ENCODE measurements at places on chromosomes 12 and 14.

GRCh38 chr14:29636870-29637269, 290.8 kb downstream of the PRKD1 start:
- DNase-seq: no peak

GRCh38 chr12:109092497-109093021, 713 bp downstream of the ALKBH2 start:
- no peak for DNase-seq

GRCh38 chr12:77049767-77050353, 15.5 kb downstream of the E2F7 start:
- DNase-seq: no peak

GRCh38 chr12:124938108-124938507, 23.7 kb upstream of the UBC start:
- no peak for DNase-seq

DNA sequence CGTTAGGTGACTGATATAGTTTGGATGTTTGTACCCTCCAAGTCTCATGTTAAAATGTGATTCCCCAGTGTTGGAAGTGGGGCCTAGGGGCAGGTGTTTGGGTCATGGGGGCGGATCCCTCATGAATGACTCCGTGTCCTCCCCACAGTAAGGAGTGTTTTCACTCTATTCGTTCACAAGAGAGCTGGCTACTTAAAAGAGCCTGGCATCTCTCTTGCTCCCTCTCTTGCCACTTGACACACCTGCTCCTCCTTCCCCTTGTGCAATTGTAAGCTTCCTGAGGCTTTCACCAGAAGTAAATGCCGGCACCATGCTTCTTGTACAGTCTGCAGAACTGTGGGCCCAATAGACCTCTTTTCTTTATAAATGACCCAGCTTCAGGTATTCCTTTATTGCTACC, 2.6 kb downstream of the IFI27L2 start:
- DNase-seq: no peak

DNA sequence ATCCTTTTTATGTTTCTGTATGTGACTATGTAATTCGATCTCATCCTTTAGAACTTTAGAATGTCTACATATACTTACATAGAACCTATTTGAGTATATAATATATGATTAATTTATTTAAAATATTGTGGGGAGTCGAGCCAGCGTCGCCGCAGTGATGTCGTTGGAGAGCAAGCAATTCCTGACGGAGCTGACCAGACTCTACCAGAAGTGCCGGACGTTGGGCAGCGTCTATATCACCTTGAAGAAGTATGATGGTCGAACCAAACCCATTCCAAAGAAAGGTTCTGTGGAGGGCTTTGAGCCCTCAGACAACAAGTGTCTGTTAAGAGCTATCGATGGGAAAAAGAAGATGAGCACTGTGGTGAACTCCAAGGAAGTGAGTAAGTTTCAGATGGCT, 6.4 kb upstream of the CD27 start:
- DNase-seq: no peak

GRCh38 chr12:54053003-54053750, 458 bp upstream of the HOXC4 start:
- no peak for DNase-seq

GRCh38 chr12:4567073-4567881, 5.3 kb downstream of the DYRK4 start:
- DNase-seq: no peak
